ENCODE measurements at places on chromosomes 12 and 14.
A peak's percentile ranks its signal among the peaks of the same experiment; 100 is the strongest.

- H3K36me3 ChIP-seq, result no peaks in the 10 kb centered on the region
- H3K27me3 ChIP-seq, result peaks cover 12% of the 10 kb centered on the region
- DNase-seq, result no peak
- H3K27ac ChIP-seq, result no peak overlapping the region
- no peak overlapping the region for H3K4me3 ChIP-seq
Measured at GRCh38 chr14:104642540-104642868, 37.9 kb upstream of the TMEM179 start.

DNA sequence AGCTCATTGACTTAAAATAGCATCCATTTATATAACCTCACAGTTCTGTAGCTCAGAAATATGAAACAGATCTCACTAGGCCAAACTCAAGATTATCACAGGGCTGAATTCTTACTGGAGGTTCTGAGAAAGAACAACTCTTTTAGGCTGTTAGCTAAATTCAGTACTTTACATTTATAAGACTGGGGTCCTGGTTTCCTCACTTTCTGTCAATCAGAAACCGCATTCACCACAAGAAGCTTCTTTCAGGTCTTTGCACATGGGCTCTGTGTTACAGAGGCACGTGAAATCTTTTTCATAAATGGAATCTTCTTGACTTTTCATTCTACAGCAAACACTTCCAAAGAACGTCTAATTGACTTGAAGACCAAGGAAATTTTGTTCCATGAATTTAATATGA is 876.3 kb upstream of the FOXG1 start:
- H3K4me1 ChIP-seq, result no peaks in the 10 kb centered on the region
- H3K36me3 ChIP-seq, result no peaks in the 10 kb centered on the region
- no peaks in the 10 kb centered on the region for H3K27me3 ChIP-seq
- no peak overlapping the region for H3K4me3 ChIP-seq
- no peak overlapping the region for H3K27ac ChIP-seq

GRCh38 chr12:113397497-113398197 is 6.0 kb downstream of the SDS start:
- no peak overlapping the region for H3K27ac ChIP-seq
- H3K4me3 ChIP-seq, result no peak overlapping the region
- DNase-seq, result no peak
- H3K36me3 ChIP-seq, result no peaks in the 10 kb centered on the region
- H3K4me1 ChIP-seq, result no peaks in the 10 kb centered on the region

- H3K4me1 ChIP-seq, result peaks cover 4% of the 10 kb centered on the region
- H3K27me3 ChIP-seq, result no peaks in the 10 kb centered on the region
- H3K4me3 ChIP-seq, result no peak overlapping the region
- DNase-seq, result peak; percentile 80
Measured at GRCh38 chr12:77133566-77133965, 68.2 kb upstream of the E2F7 start.

GRCh38 chr12:5171701-5172100 is 128.0 kb downstream of the KCNA5 start:
- H3K27me3 ChIP-seq, result 0 out of 2 replicates have a peak, but pooled peaks cover 2% of the 10 kb centered on the region
- no peaks in the 10 kb centered on the region for H3K4me1 ChIP-seq
- DNase-seq, result peak; percentile 49
- no peak overlapping the region for H3K27ac ChIP-seq
- no peaks in the 10 kb centered on the region for H3K36me3 ChIP-seq

DNA sequence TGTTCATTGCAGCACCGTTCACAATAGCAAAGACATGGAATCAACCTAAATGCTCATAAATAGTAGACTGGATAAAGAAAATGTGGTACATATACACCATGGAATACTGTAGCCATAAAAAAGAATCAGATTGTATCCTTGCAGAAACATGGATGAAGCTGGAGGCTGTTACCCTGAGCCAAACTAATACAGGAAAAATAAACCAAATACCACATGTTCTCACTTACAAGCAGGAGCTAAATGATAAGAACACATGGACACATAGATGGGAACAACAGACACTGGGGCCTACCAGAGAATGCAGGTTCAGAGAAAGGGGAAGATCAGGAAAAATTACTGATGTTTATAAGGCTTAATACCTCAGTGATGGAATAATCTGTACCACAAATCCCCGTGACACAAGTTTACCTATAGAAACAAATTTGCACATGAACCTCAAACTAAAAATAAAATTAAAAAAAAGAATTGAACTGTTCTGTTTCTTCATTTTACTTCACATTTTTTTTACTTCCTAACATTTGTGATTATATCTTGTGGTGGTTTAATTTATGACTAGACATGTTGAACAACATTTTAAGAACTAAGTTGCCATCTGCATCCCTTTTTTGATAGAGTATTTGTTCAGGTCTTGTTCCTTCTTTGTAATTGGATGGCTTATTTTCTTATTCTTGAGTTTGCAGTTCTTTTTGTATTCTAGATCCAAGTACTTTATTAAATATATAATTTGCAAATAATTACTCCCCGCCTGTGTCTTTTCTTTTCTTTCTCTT is 835.2 kb downstream of the FSCB start:
- peak; percentile 63 for DNase-seq
- peaks cover 16% of the 10 kb centered on the region for H3K4me1 ChIP-seq
- no peak overlapping the region for H3K27ac ChIP-seq
- H3K36me3 ChIP-seq, result no peaks in the 10 kb centered on the region
- no peak overlapping the region for H3K4me3 ChIP-seq

- H3K27me3 ChIP-seq, result no peaks in the 10 kb centered on the region
- peaks cover 9% of the 10 kb centered on the region for H3K4me1 ChIP-seq
- no peaks in the 10 kb centered on the region for H3K36me3 ChIP-seq
- H3K4me3 ChIP-seq, result peak overlapping the region; percentile 18
- peak; percentile 79 for DNase-seq
Measured at GRCh38 chr14:91094772-91095171, 19.1 kb upstream of the DGLUCY start.

GRCh38 chr12:27580561-27581330 is 56.7 kb downstream of the PPFIBP1 start:
- no peak for DNase-seq
- no peak overlapping the region for H3K4me3 ChIP-seq
- no peak overlapping the region for H3K27ac ChIP-seq
- H3K4me1 ChIP-seq, result peaks cover 12% of the 10 kb centered on the region

GRCh38 chr14:100879194-100879593 is 24.3 kb downstream of the RTL1 start:
- H3K27me3 ChIP-seq, result no peaks in the 10 kb centered on the region
- no peak overlapping the region for H3K27ac ChIP-seq
- H3K4me1 ChIP-seq, result no peaks in the 10 kb centered on the region
- no peak for DNase-seq
- H3K4me3 ChIP-seq, result no peak overlapping the region
- peaks cover 70% of the 10 kb centered on the region for H3K36me3 ChIP-seq

GRCh38 chr12:6960593-6961277 is 9.6 kb downstream of the PTPN6 start:
- H3K27me3 ChIP-seq, result peaks cover 5% of the 10 kb centered on the region
- peaks cover 13% of the 10 kb centered on the region for H3K36me3 ChIP-seq
- peaks cover 11% of the 10 kb centered on the region for H3K4me1 ChIP-seq
- peak overlapping the region; percentile 65 for H3K27ac ChIP-seq
- peak; percentile 44 for DNase-seq

All from SJCRH30 (cell line).